ENCODE measurements at places on chromosomes 7 and 10. TPM values are rescaled to one million over a fixed set of nuclear protein-coding genes. Genes with fewer than 3 reads are reported as not detected.

The WEE2 gene
- total RNA-seq: not detected

The TNKS2 gene
- total RNA-seq: 50.6 TPM

GRCh38 chr10:34723750-34724149 lies 91.3 kb downstream of the PARD3 start:
- no peak overlapping the region for H3K27ac ChIP-seq
- DNase-seq: no peak
- peaks cover 31% of the 10 kb centered on the region for H3K27me3 ChIP-seq
- H3K36me3 ChIP-seq: no peaks in the 10 kb centered on the region

DNA sequence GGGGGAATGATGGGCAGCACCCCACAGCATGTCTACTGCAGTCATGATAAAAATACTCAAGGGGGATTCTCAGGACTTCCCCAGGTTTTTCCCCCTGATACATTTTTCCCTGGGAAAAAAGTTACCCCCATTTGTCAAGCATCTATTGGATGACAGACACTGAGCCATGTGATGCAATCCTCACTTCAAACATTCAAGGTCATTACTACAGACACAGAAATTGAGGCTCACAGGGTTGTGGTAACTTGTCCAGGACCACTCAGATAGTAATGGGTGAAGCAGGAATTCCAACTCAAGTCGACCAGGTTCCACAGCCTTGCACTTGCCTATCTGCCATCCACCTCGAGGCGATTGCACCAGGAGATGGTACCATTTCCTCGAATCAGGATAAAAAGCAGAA lies 31.7 kb downstream of the PPP1R3C start:
- no peaks in the 10 kb centered on the region for H3K36me3 ChIP-seq
- H3K27ac ChIP-seq: no peak overlapping the region
- DNase-seq: no peak
- no peak overlapping the region for H3K4me3 ChIP-seq

DNA sequence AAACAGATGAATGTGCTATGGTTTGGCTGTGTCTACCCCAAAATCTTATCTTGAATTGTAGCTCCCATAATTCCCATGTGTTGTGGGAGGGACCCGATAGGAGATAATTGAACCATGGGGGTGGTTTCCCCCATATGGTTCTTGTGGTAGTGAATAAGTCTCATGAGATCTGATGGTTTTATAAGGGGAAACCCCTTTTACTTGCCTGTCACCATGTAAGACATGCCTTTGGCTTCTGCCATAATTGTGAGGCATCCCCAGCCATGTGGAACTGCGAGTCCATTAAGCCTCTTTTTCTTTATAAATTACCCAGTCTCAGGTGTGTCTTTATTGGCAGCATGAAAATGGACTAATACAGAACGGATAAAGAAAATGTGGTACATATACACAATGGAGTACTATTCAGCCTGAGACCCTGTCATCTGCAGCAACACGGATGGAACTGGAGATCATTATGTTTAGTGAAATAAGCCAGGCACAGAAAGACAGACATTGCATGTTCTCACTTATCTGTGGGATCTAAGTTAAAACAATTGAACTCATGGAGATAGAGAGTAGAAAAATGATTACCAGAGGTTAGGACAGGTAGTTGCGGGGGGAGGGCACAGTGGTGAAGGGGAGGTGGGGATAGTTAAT lies 587.6 kb upstream of the NRP1 start:
- no peak overlapping the region for H3K27ac ChIP-seq
- H3K36me3 ChIP-seq: peaks cover 3% of the 10 kb centered on the region
- no peak overlapping the region for H3K4me3 ChIP-seq
- peaks cover 13% of the 10 kb centered on the region for H3K27me3 ChIP-seq

- peaks cover 15% of the 10 kb centered on the region for H3K36me3 ChIP-seq
- H3K4me1 ChIP-seq: peaks cover 44% of the 10 kb centered on the region
- H3K27ac ChIP-seq: peak overlapping the region; percentile 91
- H3K27me3 ChIP-seq: no peaks in the 10 kb centered on the region
- DNase-seq: no peak
- H3K4me3 ChIP-seq: no peak overlapping the region
Observed at GRCh38 chr10:73759512-73760115, 15.4 kb downstream of the SEC24C start.

DNA sequence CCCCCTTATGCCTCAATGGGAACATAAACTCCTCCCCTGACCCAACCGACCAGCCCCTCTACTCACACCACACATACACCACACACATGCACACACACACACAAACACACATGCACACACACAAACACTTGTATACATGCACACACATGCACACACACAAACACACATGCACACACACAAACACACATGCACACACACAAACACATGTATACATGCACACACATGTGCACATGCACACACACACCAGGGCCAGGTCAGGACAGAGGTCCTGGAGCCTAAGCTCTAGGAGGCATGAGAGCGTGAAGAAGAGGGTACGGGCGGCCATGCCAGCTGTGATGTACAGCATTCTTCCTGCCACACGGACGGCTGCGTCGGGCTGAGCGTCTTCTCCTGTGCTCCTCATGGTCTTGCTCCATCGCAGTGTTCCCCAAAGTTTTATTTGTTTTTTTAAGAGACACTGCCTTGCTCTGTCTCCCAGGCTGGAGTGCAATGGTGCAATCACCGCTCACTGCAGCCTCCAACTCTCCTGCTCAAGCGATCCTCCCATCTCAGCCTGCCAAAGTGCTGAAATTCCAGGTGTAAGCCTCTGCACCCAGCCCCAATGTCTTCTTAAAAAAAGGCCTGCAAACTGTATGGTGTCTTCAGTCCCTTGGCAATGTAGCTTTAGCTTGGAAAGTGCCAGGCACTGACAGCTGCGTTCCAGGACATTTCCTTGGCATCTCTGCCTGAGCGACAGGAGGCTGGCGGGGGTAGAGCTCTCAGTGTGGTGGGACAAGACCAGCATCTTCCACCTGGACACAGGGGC lies 38.8 kb upstream of the INPP5A start:
- no peak overlapping the region for H3K4me3 ChIP-seq
- no peak overlapping the region for H3K27ac ChIP-seq
- H3K27me3 ChIP-seq: peaks cover 69% of the 10 kb centered on the region

DNA sequence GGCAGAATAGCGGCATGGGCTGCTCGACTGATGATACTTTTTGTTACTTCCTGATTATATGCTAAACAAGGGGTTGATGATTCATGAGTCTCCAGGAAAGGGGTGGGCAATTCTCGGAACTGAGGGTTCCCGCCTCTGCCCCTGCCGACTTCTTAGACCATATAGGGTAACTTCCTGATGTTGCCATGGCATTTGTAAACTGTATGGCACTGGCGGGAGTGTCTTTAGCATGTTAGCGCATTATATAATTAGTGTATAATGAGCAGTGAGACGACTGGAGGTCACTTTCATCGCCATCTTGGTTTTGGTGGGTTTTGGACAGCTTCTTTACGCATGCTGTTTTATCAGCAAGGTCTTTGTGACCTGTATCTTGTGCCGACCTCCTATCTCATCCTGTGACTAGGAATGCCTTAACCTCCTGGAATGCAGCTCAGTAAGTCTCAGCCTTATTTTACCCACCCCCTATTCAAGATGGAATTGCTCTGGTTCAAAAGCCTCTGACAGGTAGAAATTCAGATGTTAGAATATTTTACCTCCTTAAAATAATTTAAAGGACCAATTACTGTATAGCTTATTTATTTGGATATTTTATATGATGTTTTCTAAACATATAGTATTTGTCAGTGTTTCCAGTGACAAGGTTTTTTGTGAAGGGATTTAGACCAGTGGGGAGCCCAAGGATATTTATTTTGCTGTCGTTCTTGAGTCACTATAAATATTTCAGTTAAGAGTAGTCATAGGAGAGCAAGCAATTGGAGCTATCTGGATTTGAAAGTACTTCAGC lies 90.1 kb upstream of the PIK3CG start:
- H3K4me3 ChIP-seq: no peak overlapping the region
- H3K36me3 ChIP-seq: peaks cover 4% of the 10 kb centered on the region
- no peak for DNase-seq

GRCh38 chr7:144723301-144723700 lies 112.6 kb downstream of the TPK1 start:
- no peaks in the 10 kb centered on the region for H3K27me3 ChIP-seq
- no peaks in the 10 kb centered on the region for H3K4me1 ChIP-seq
- H3K27ac ChIP-seq: no peak overlapping the region
- no peak for DNase-seq
- peaks cover 5% of the 10 kb centered on the region for H3K36me3 ChIP-seq

GRCh38 chr7:84941291-84941690 lies 245.6 kb downstream of the SEMA3D start:
- DNase-seq: no peak
- H3K36me3 ChIP-seq: no peaks in the 10 kb centered on the region
- no peaks in the 10 kb centered on the region for H3K4me1 ChIP-seq
- H3K4me3 ChIP-seq: no peak overlapping the region
- H3K27me3 ChIP-seq: no peaks in the 10 kb centered on the region

All from T-helper 17 cell (primary cell).